ENCODE measurements at places on chromosomes 1 and 21.

DNA sequence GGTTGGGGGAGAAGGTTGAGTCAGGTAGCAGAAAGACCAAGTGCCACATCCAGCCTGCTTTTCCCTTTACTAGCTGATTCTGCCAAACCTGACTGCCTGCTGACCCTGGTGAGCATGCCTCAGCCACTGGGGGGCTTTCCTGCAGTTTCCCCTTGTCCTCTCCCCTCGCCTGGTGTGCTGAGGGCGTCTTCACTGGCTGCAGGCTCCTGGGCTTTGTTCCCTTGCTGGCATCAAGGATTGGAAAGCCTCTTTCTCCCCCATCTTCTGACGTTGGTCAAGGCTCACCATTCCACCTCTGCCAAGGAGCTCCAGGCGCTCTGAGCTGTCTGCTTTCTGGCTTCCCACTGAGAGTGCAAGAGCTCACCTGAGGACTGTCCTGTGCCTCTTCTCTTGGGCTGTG lies 28.4 kb downstream of the MAN1C1 start:
- DNase-seq, result no peak

GRCh38 chr1:232620356-232620969 lies 9.5 kb downstream of the SIPA1L2 start:
- DNase-seq, result no peak

DNA sequence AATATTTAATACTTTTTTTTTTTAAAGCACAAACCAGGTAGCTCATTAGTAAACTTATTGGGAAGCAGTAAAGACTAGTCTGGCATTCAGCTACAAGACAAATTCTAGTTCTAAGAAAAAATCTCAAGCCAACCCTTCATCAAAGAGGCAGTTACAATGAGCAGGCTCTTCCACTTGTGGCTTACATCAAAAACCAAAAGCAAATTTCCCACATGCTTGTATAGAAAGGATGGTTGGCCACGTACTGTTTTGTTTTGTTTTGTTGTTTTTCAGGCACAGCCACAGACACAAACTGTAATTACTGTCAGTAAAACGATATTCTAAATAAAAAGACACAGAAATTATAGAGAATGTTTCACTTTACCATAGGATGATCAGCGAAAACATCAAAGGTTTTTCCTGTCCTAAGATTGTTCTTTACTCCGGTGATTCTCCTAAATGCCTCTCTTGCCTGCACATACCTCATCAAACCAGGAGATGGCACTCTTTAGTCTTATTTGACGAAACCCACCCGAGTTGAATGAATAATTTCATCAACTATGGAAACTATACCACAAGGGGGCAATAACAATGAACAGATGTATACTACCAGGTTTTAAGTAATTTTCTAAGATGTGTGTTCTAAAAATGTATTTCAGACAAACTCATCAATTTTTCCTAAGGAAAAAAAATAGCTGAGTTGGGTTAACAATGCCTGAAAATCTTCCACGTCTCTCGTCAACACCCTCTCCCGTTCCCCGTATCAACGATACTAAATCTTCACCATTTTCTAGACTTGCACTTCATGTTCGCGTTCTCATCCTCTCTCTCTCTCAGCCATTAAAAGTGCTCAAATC lies 26.9 kb downstream of the RPL5 start:
- DNase-seq, result peak; percentile 79

- no peak for DNase-seq
Measured at GRCh38 chr1:15004396-15004795, 149.2 kb upstream of the TMEM51 start.

DNA sequence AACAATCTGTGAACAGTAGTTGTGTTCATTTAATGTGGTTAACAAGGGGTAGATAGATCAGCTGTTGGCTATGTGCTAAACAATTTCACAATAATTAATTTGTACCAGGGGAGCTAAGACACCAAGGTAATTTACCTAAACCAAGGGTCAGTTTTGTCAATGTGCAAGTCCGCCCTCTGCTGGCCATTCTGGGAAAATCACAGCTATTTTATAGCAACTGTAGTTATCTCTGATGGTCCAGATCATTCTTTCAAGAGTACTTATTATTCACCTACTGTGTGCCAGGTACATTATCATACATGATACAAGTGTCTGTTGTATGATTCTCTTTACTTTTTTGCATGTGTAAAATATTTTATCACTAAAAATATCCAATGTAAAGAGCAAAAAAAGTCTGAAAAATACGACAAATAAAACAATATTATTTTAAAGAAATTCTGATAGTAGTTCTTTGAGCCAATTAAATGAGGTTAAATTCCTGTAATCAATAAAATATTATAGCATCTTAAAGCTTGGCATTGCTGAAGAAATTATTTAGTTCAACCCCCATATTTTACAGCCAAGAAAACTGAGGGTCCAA lies 312.3 kb upstream of the FAM78B start:
- peak; percentile 27 for DNase-seq

- DNase-seq, result no peak
Measured at GRCh38 chr1:59202455-59202854, 94.4 kb upstream of the FGGY start.

GRCh38 chr1:150262388-150263320 lies 5.1 kb downstream of the CA14 start:
- DNase-seq, result no peak

DNA sequence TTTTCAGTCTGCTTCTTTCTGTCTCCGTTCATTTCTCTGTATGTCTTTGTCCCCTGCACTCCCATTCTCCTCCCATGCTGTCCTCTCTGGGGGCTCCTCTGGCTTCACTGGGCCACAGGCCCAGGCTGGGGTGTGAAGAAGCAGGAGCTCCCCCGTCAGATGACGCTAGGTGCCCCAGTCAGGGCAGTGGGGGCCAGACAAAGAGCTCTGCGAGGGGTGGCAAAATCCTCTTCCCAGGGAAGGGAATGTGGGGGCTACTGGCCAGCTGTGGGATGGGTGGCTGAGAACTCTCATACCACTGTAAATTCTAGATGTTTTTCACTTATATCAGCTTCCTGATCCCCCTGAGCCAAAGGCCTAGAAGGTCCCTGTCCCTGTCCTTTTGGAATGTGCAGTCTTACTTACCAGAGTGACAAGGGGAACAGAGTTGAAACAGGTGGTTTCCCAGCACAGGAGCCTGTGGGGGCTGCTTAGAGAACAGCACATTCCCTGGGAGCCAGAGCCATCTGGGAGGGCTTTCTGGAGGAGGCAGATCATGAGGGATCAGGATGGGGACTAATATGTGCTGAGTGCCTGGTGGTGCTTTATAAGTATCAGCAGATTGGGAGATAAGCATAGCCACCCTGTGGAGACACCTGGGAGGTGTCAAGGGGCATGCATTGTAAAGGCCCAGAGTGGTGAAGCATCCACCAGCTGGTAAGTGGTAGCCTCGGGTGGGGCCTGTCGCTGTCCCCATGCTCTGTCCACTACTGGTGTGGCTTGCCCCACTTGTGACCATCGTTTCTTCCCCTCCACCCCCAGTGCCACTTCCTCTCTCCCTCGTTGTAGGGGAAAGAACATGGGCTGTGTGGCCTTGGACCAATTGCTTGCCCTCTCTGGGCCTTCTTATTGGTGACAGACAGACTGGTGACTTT lies 10.1 kb upstream of the PADI1 start:
- no peak for DNase-seq

- no peak for DNase-seq
Measured at GRCh38 chr21:16568661-16569060, 838.9 kb downstream of the USP25 start.

- DNase-seq, result no peak
Measured at GRCh38 chr1:181208967-181209366, 120.5 kb downstream of the IER5 start.

DNA sequence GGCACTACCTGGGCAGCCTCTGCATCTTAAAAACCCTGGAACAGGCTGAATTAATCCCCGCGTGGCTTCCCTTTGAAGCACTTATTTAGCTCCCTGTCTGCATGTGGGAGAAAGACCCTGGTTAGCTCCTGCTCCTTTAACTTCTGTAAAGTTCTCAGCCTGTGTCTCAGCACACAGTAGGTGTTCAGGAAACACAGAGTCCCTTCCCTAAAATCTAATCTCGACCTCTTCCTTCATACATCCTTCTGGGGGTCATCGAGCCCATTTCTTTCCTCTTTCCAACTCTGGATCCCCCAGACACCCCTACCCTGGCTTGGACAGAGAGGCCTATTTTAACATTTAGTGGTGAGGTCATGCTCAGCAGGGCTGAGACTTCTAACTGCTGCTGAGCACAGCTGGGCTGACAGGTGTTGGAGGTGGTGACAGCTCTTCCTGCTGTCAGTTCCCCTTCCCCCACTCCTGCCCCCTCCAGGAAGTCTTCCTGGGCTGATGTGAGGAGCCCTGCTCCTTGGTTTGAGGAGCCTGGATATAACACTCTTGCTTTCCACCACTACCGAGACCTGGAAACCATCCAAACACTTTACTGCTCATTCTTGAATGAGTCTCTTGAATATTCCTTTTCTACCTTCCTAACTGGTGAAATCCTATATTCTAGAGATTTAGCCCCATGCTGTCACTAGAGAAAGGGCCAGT lies 5.3 kb downstream of the E2F2 start:
- DNase-seq, result no peak

GRCh38 chr1:235946571-235946981 lies 79.9 kb upstream of the LYST start:
- DNase-seq, result no peak

- no peak for DNase-seq
Measured at GRCh38 chr1:6461538-6462411, 4.2 kb downstream of the TNFRSF25 start.

- DNase-seq, result no peak
Measured at GRCh38 chr1:152003846-152004442, 10.3 kb upstream of the S100A10 start.

DNA sequence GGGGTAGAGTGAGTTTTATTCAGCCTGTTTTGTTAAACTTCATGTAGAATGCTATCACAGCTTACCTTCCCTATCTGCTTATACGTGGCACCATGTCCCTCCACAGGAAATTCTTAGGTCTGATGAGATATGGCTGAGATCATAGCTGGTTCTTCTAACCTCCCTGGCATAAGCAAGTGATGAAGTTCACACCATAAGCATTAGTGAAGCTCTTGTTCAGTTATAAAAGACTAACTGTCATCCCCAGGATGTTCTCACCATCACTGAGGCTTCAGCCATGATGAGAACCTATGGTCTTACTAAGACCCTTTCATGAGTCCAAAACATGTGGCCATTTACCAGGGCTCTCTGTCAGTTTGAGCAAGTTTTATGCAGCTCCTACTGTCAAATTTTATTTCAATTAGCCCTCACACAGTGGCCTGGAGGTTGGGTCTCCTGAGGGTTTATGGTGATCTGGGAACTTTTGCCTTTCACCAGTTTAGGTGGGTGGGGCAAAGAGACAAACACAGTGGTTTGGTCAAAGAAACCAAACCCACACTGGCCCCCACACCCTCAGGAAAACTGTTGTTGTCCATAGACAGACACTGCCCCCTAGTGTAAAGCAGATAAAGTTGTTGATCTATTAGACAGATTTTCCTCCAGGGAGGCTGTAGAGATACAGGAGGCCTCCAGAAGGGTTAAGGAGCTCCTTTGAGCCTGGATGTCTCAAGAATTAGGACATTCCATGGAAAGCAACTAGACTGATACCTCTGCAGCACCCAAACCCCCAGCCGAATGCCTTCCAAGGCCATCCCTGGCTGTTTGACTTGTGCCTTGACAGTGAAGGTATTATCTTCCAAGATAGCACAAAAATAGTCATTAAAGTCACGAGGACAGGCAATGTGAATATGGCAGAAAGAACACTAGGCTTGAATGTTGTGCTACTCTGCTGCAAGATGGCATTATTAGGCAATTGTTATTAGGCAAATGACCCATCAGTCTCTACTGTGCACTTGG lies 5.0 kb downstream of the SLC22A15 start:
- peak; percentile 9 for DNase-seq

DNA sequence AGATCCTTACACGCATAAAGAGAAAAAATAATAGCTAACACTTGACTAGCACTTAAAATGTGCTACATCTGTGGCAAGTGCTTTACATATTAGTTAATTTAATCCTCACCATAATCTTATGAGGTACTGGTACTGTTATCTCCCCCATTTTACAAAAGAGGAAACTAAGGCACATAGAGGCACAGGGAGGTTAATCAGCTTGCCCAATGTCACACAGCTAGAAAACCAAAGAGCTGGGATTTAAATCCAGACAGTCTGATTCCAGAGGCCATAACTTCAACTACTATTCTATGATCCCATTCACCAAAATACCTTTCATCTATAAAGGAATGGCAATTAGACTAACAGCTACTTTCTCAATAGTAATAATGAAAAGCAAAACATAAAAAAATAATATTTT lies 11.7 kb downstream of the SPOCD1 start:
- no peak for DNase-seq

- DNase-seq, result no peak
Measured at GRCh38 chr1:147635342-147635741, 35.0 kb downstream of the ACP6 start.

DNA sequence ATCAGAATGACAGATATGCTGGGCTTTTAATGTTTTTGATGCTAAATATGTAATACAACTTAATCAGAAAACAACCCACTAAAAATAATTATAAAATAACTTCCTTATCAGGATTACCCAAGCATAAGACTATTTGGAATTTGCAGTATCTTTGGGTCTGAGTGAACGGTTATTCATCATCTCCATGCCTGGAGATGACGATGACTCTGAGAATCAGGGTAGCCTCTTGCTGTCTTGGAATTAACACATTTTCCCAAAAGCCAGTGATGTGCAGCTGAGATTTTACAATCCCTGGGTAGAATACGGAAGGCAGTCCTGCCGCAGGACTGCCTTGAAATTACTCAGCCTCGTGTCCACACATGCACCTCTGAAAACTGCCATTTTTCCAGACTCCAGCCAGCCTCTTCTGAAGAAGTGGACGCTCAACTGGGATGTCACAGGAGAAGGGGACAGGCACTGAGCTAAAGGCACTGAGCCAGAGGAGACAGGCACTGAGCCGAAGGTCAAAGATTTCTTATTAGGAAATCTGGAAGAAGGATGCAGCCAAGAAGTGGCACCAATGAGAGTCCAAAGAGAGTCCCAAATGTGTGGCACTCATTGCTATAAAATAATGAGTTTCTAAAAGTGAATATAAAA lies 85.5 kb downstream of the PGBD5 start:
- DNase-seq, result no peak

DNA sequence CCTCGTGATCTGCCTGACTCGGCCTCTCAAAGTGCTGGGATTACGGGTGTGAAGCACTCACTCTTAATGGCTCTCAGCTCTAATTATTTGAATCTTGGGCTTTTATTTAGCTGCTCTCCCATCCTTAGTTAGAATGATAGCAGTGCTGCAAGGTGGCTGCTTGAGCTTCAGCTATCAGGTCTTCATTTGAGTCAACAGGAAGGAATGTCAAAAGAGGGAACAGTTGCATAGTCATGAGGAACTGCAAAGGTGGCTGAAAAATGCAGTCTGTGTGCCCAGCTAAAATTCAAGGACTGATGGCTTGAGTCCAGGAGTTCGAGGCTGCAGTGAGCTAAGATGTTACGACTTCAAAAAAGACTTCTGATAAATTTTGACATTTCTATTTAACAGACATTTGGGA lies 55.6 kb downstream of the UCK2 start:
- DNase-seq, result no peak

GRCh38 chr1:220067269-220068204 lies 21.2 kb upstream of the EPRS1 start:
- no peak for DNase-seq
